Vagina (tissue), 2 donors: ENCODE measurements at places on chromosomes 6 and 20.

- no peak for DNase-seq
Measured at GRCh38 chr20:32474967-32475811, 109.9 kb downstream of the NOL4L start.

DNA sequence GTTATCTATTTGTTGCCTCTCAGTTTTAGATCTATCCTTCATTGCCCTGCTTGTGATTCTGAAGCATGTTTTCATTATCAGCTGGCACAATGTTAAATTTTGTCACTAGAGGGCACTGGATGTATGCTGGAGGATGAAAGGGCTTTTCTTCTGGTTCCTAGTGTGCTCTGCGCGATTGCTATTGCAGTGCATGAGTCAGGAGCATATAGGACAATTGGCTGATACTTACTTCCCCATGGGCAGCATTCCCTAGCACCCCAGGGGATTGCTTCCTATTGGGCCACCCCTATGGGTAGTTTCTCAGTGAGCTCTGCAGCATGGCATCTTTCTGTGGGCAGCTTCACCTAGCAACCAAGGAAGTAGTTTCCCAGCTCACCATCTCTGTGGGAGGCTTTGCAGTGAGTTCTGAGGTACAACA lies 280.3 kb upstream of the SYNCRIP start:
- no peak for DNase-seq

DNA sequence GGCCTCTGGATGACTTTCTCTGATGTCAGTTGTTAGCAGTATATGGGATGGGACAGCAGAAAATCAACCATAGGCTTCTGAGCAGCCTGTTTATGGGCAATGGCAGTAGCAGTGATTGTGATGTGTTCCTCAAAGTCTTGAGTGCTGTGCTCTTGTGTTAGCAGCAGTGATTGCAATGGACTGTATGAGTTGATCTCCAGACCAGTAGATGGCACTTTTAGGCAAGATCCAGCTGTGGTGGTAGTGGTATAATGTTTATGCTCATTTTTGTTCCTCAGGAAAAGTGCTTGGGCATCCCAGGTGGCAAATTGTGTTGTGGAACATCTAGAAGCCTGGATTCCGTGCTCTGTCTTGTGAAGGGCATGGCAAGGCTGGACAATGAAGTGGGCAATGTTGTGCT lies 181.6 kb upstream of the SYNCRIP start:
- no peak for DNase-seq

DNA sequence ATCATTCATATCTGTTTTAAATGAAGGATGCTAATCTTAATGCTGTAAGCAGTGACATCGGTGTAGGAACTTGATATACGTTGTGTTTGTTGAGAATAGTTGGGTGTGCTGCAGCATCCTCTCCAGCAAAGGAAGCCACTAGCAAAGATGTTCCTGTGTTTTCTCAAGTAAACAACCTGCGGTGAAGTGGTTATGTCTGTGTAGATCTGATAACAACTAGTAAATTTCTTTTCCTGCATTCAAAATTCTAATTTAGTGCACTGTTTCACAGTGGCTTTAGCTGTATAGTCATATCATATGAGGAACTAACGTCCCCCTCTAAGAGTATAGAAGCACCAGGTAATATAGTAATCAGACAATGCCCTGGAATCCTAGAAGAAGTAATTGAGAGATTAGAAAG lies 38.7 kb downstream of the NCOA7 start:
- DNase-seq = no peak

DNA sequence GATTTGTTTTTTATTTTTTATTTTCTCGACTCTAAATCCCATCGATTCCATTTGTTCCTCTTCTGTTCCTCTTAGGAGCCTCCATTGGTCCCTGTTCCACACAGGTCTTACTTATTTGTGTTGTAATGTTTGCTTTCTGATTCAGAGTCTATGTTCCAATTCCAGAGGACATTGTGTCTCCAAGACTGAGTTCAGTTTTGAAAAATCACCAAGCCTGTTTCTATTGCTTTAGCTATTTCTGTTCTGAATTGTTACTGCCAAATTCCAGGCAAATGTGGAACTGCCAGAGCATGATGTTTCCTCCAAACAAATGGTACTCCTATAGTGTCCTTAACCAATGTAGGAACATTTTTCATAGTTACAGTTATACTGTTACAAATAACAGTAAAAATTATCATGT lies 270.9 kb upstream of the SPTLC3 start:
- DNase-seq = no peak

DNA sequence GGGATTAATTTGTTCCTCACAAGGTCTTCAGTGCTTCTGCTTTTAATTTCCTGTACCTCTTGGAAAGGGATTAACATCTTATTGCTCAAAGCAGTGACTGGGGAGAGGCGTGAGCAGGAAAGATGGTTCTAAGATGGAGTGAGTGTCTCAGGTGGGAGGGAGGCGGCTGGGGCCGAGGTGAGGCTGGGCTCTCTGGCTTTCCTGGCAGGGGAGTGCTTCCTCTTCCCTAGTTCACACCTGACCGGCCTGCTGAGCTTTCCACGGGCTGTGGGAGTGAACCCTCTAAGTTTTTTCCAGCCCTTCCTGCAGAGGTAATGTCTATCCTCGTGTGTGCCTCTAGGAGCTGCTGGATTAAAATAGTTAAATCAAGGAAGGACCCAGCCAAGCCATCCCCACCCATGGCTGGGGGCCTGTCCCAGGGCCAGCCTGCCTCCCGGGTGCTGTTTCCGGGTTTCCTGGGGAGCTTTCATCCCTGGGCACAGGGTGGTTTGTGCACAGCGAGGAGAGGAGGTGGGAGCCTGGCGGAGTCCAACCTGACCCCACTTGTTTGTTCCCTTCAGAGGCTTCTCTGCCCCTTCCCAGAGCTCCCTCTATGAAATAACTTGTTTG lies 179.1 kb downstream of the TFAP2C start:
- no peak for DNase-seq

- DNase-seq = no peak
Measured at GRCh38 chr20:44566018-44566417, 16.4 kb upstream of the PKIG start.

DNA sequence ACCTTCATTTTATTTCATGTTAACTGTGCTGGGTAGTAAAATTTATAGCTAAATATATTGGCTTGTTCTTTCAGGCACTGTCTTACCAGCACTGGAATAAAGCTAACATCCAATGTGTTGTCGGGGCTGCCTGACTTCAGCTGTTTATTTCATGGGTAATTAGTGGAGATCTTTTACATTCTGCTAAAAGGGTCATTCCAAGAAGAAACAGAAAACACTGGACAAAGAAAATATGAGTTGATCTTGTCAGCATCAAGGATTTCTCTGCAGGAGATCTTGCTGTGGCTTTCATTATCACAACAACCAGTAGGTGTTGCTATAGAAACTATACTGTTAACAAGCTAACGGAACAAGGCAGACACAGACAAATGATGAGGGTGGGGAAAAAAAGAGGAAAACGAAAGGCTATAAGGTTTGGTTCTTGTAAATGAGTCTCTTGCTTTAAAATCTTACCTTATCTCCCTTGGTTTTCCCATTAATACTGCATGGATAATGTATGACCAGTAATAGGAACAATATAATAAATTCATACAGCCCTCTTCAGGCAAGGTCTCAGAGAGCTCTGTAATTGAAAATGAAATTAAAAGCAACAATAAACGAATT lies 206.8 kb downstream of the SIM1 start:
- DNase-seq = no peak

DNA sequence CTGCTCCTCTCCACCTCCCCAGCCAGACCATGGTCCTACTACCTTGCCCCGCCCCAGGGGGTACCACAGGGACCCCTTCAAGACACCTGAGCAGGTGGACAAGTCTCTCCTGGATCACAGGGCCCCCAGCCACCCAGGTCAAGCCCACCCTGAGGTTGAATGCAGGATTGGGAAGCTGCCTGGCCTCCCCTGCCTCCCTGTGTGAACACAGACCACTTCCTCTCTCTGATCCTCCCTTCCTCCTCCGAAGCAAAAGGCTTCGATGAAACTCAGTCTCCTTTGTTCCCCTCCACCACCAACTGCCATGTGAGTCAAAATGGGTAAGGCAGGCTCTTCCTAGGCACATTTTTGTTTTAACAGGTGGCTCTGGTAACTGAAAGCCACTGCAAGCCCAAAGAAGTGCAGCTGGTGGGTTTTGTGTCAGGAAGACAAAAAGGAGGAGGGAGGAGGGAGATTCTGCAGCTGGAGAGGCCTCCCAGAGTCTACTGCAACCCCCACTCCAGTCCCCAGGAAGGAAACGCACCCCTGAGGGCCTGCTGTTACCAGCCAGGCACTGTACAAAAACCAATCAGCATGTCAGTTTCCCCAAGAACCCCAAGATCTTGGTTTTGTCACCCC lies 5.4 kb downstream of the ADA start:
- no peak for DNase-seq

GRCh38 chr6:118509009-118509617 lies 39.0 kb upstream of the PLN start:
- DNase-seq = no peak

DNA sequence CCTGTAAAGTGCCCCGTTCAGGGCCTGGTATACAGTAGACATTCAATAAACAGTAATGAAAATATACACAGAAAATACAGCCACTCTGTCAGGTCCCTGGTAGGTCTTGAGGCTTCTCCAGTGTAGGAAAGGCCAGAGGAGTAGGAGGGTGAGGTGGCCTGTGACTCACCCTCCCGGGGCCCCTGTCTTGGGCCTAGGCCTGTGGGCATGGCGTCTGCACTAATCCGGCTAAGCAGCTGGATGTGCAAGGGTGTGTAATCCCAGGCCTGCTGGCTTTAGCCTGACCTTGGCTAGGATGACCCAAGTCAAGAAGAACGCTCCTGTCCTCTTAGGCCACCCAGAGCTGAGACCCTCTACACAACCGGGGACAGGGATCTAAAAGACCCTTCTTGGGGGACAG lies 84.9 kb downstream of the KCNB1 start:
- DNase-seq = no peak

- DNase-seq = no peak
Measured at GRCh38 chr20:39880890-39881289, 808.1 kb downstream of the MAFB start.

DNA sequence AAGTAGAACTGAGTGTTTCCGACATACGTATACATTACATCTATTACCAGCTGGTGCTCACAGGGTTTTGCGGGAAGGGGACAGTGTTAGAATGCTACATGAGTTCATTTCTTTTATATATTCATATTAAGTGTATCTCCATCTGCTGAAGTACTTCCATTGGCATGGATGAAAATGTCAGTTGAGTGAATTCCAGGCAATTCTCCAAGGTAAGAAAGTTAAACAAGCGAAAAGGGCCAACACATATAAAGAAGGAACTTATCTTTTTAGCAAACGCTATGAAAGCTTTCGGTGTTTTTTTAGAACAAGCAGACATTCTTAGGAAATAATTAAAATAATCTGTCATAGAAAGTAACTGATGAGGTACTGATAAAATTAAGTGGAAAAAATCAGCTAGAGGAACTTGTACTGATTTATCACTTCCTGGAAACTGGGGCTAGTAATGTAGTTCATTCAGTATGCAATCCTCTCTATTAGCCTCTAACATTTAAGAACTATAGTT lies 34.6 kb downstream of the RNF146 start:
- no peak for DNase-seq

GRCh38 chr20:5789827-5790226 lies 39.6 kb downstream of the SHLD1 start:
- no peak for DNase-seq

- DNase-seq = no peak
Measured at GRCh38 chr6:1729750-1730140, 120.0 kb downstream of the FOXC1 start.

DNA sequence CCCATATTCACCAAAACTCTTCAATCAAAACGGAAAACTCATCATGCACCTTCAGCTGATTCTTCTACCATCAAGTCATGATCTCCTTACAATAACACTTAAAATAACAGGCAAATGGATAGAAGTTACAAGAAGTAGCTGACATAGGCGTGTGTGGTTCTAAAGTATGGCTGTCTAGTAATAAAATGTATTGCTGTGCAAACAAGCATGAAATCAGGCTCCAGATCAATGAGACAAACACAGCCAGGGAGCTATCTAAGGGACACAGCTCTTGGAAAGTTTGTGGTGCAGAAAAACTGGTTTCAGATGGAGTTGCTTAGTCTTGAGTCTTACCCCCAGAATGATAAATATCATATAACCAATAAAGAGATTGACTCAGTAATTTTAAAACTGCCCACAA lies 434.8 kb upstream of the NOX3 start:
- DNase-seq = no peak

DNA sequence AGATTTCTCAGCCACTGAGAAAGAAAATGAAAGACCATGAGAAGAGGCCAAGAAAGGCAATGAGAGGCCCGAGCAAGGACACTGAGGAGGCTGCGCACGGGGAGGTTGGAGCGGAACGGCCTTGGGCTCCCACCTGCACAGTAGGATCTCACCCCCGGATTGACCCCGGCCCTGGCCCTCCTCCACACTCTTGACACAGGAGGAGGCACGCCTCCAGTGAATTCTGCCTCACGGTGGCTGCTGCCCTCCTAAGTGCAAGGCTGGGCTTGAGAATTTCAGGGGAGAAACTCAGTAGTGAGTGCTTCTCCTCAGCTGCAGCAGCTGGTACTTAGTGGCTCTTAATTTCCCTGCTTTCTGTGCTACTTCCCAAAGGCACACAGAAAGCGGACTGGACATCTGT lies 18.0 kb downstream of the MRPL14 start:
- no peak for DNase-seq

DNA sequence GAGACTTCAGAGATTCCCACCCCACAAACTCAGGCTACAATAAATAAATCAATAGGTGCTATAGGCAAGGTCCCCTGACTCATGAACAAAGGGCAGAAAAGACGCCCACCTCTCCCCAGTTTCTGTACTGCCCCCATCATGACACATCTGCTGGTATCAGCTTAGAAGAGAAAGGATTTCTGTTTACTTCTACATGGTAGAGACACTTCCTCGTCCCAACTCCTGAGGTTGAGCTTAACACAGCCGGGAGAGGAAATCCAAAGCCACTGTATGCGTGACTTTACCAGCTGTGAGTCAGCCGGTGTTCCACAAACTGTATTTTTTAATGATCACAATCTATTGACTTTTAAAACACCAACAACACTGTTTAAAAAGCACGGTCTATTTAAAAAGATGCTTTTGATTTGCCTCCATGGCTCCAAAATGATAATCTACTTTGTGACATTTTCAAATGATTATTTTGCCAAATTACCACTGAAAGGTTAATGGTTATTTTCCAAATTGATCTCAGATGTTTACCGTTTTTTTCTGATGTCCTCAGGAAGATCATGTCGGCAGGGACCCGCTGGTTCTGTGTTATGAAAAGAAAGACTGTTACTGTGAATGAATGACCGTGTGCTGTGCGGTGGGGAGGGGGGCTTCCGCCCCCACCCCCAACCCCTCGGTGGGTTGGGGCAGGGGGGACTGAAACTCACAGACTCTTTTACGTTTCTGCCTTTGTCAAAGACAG lies 72.5 kb downstream of the ATP9A start:
- DNase-seq = no peak

GRCh38 chr20:33450867-33451266 lies 7.3 kb upstream of the SNTA1 start:
- DNase-seq = no peak
